Skeletal muscle cell (primary cell): ENCODE measurements at places on chromosomes 2 and 18.

DNA sequence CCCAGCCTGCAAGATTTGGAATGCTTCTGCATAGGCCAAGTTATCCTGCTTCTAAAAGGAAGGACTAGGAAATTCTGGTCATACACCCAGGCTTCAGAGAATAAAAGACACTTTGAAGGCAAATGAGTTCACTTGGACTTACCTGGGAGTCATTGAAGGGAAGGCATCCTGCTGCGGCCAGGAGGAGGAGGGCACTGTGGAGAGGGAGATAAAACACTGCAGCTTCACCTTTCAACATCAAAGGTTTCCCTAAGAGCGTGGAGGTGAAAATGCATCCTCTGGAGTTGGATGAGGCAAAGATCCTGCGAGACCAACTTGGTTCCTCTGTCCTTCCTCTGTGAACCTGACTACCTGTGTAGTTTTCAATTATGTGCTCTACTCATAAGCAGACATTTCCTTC lies 79.5 kb upstream of the RIOK3 start:
- DNase-seq: no peak

- DNase-seq: peak; percentile 46
These were observed 75.2 kb upstream of the C2orf15 start for GRCh38 chr2:99066075-99066958.

- DNase-seq: no peak
These were observed 42.3 kb downstream of the RPL37A start for GRCh38 chr2:216540920-216541319.

GRCh38 chr2:164657129-164657528 lies 35.8 kb upstream of the GRB14 start:
- peak; percentile 70 for DNase-seq

DNA sequence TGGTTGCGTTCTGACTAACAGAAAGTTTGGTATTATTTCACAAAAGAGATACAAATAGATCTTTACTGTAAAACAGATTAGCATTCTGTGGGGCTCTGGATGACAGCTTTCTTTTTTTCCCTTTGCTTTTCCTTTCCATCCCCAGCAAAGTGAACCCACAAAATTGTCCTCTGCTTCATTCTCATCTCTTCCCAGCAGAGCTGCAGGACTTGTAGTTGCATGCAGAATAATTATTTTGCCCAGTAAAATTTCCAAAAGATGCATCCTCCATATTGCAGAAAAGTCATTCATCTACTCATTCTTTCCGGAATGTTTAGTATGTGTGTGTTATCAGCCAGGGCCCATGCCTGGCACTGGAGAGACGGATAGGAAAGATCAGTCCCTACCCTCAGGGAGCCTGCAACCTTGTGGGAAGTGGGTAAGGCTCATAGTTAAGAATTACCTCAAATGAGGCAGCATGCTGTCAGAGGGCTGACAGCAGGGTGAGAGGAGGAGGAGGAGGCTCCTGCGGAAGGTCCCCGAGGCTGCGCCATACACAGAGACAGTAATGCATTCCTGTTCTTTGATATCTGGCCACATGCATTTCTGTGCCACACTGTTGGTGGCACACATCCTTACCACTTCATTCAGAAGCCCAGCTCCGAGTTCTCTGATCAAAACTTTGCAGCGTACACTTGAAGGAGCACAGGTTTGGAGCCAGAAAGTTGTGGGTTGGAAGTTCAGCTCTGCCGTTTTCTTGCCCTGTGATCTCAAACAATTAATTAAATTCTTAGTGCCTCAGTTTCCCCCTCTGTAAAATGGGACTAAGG lies 225.4 kb downstream of the MYCN start:
- DNase-seq: no peak

GRCh38 chr2:241009191-241009590 lies 10.8 kb downstream of the SNED1 start:
- no peak for DNase-seq

GRCh38 chr2:137747509-137747908 lies 216.8 kb upstream of the HNMT start:
- DNase-seq: no peak

DNA sequence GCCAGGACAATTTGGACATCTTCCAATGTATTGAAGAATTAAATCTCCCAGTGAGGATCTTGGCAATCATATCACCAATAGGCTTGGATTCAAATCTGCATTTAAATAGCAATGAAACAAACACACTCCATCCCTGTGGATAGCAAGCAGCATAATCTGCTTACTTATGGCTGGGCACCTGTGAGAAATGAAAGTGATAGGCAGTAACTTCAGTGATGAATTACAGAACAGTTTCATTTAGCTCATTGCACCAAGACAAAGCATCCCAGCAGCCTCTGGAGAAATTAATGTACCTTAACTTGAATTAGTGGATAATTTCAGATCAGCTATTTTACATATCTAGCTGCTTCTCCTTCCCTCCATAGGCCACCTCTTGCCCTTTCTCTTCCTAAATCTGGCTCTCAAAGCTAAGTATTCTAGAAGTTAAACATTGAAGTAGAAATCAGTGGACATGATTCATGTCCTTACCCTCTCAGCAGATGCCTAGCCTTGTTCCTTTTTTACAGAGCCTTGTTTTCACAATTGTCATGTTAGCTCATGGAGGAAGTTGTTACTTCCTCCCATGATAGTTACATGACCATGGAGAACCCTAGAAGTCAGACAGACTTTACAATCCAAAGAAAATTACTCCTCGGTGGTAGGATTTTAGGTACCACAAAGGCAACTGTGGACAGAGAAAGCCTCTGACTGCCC lies 88.5 kb upstream of the TACR1 start:
- DNase-seq: no peak

GRCh38 chr2:65656160-65656718 lies 223.8 kb upstream of the SPRED2 start:
- no peak for DNase-seq

- no peak for DNase-seq
These were observed 62.6 kb downstream of the SMAD7 start for GRCh38 chr18:48887905-48888772.

DNA sequence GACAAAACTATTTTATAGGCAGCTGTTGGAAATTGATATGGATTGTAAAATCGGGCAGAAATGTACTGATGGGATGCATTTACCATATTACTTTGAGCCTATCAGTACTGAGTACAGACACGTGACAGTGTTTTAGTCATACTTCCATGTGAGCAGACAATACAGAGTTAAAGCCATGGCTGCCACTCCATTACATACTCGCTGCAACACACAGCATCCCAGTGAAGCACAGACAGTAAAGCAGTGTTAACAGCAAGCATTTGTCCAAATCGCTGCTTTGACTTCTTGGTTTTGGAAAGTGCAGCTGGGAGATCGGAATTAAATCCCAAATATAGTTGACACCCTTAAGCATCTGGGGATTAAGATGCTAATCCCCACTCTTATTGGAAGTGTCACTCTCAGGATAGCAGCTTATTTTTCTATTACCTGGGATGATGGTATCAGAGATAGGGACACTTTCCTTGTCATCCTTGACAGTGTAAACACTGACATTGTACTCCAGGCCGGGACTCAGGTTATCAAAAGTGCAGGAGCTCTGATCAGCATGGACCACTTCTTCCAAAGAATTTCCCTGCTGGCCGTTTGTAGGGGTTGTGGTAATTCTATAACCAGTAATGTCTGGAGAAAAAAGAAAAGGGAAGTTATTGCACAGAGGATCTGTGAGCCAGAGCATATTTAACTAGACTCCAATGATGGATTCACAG lies 41.6 kb downstream of the FN1 start:
- no peak for DNase-seq

DNA sequence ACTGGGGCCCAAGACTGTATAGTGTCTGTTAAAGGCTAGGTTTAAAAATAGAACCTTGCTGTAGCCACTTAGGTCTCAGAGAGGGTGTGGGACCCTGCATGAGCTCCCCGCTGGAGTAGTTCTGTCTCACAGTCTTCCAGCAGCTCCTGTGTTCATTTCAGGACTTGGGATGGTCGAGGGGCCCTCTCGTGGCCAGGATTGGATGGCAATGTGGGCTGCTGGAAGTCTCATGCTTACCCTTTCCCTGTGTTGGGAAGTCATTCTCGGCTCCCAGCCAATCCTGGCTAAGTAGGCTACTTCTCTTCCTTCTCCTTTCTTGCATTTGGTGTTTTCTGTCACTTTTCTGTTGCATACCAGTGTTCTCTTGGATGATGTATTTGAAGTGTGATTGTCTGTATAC lies 284.0 kb upstream of the GCFC2 start:
- no peak for DNase-seq

DNA sequence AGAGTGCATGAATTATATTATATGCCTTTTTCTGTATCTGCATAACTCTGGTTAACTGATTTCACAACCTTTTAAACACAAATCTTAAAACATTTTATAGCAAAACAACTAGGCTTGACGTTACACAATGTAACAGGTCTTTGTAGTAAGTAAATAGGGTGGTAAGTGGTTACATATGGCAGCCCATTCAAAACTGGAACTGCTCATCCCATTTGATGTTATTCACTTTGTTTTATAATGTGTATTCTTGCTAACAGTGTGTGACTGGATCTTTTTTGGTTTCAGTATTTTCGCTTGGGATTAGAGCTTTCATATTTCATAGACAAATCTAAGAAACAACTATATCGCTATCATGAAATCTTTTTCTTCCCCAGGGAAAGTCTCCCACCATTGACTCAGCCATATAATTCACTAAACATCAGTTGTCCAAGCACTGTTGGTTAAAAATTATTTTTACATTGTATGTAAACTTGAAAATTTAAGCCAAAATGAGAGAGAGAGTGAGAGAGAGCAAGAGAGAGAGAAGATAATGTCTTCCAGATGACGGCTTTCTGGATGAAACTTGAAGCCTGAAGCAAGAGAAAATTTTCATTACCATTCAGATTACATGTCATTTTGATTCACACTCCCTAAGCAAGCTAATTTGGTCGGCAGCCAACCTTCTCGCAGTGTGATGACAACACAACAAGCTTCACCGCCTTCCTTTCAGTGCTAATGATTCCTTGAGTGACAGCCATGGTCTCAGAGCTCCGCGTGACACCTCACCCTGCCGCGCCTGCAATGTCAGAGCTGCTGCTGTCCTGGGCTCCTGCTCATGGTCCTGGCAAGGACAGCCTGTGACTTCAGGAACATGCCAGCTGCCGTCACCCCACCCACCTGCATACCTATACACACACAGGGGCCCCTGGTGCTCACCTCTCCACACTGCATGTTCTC lies 946.9 kb upstream of the SOX11 start:
- DNase-seq: no peak

DNA sequence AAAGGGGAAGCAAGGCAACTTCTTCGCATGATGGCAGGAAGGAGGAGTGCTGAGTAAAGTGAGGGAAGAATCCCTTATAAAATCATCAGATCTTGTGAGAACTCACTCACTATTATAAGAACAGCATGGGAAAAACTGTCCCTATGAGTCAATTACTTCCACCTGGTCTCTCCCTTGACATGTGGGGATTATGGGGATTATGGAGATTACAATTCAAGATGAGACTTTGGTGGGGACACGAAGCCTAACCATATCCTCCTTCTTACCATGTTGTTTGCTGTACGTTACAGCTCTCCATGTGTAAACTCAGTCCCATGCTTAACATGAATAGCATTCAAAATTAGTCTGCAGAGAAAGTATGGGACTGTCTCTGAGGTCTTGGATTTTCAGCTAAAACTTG lies 1096.8 kb upstream of the ACVR2A start:
- DNase-seq: no peak

GRCh38 chr18:47970664-47971531 lies 40.4 kb upstream of the SMAD2 start:
- DNase-seq: no peak

- DNase-seq: no peak
These were observed 115.1 kb downstream of the ACKR3 start for GRCh38 chr2:236684504-236685256.

DNA sequence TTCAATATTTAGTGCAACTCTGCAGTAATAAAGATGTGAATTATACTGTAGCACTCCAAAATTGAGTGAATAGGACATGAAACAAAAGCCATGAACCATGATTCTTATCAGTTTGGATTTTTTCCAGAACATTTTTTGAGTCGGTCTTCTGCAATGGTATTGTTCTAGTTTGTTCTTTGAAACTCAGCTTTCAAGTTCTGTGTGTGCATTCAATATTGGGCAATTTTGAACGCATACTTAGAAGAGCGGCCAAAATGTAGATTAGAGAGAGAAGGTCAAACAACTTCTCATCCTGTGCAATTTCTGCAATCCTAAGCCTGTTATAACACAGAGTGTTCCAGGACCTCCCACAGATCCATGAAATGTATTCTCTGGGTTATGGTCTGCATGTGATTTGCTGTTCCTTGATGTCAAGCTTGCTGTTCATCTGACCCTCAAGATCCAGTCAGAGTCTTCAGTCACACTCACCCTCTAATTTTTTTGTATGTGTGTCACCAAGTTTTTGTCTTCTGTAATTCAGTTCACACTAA lies 48.3 kb downstream of the TSPYL6 start:
- peak; percentile 31 for DNase-seq

- no peak for DNase-seq
These were observed 63.4 kb upstream of the ADAM23 start for GRCh38 chr2:206379886-206380285.

- no peak for DNase-seq
These were observed 250.7 kb downstream of the KLHL29 start for GRCh38 chr2:23635442-23636340.

DNA sequence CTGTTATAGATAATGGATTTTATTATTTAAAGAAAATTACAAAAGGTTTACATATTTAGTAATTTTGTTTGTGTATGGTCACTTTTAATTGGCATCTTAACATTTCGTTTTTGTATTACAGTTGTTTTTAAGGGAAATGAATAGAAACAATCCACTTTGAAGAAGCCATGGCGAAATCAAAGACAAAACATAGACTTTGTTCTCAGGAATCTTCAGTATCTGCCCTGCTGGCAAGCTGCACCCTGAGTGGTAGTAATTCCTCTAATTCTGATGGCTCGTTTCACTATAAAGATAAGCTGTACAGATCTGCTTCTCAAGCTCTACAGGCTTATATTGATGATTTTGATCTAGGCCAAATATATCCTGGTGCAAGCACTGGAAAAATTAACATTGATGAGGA lies 2.7 kb downstream of the C18orf54 start:
- DNase-seq: no peak

- DNase-seq: peak; percentile 78
These were observed 47.5 kb downstream of the ZFP36L2 start for GRCh38 chr2:43178602-43179542.

DNA sequence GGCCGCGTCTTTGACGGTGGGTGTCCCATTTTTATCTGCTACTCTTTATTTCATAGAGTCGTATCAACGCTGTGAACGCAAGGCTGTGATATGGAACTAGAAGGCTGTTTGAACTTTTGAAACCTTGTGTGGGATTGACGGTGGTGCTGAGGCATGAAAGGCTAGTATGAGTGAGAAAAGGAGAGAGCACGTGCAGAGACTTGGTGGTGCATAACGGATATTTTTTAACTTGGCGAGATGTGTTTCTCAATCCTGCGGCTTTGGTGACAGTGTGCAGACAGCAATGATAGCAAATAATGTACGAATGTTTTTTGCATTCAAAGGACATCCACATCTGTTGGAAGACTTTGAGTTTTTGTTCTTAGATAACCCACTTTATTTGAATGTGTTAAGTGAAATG lies 6.2 kb downstream of the HES6 start:
- DNase-seq: no peak

- DNase-seq: no peak
These were observed 78.5 kb downstream of the TANC1 start for GRCh38 chr2:159046966-159047365.

GRCh38 chr2:120267348-120267747 lies 14.7 kb downstream of the RALB start:
- no peak for DNase-seq
